ENCODE measurements at places on chromosomes 7 and 10.
A peak's percentile ranks its signal among the peaks of the same experiment; 100 is the strongest.

DNA sequence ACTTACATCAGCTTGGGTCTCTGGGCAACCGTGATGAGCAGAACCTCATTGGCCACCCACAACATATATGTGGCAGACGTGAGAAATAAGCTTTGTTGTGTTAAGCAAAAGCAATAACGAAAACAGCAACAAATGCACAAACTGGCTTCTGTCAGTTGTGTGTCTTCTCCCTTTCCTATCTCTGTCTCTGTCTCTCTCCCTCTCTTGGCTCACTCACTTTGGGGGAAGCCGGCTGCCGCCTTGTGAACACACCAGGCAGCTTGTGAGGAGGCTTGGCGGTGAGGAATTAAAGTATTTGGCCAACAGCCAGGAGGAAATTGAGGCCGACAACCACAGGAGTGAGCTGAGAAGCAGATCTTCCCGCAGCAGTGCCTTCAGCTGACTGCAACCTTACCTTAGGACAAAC lies 21.9 kb upstream of the CDCA7L start:
- no peaks in the 10 kb centered on the region for H3K36me3 ChIP-seq
- no peak overlapping the region for H3K27ac ChIP-seq
- H3K4me3 ChIP-seq: peak overlapping the region; percentile 54
- no peak for DNase-seq

GRCh38 chr10:3067859-3068179 lies 471 bp downstream of the PFKP start:
- H3K27ac ChIP-seq: no peak overlapping the region
- H3K4me1 ChIP-seq: peaks cover 10% of the 10 kb centered on the region
- DNase-seq: no peak

- H3K27me3 ChIP-seq: no peaks in the 10 kb centered on the region
- no peak for DNase-seq
- peaks cover 3% of the 10 kb centered on the region for H3K4me1 ChIP-seq
- no peak overlapping the region for H3K27ac ChIP-seq
- no peaks in the 10 kb centered on the region for H3K36me3 ChIP-seq
These were observed 43.8 kb downstream of the ADAMTS14 start for GRCh38 chr10:70715853-70716795.

GRCh38 chr7:128934361-128935341 lies 3.1 kb upstream of the IRF5 start:
- H3K4me3 ChIP-seq: peak overlapping the region; percentile 77
- H3K27ac ChIP-seq: peak overlapping the region; percentile 90
- peaks cover 32% of the 10 kb centered on the region for H3K4me1 ChIP-seq

- peaks cover 8% of the 10 kb centered on the region for H3K36me3 ChIP-seq
- H3K4me3 ChIP-seq: no peak overlapping the region
- peaks cover 9% of the 10 kb centered on the region for H3K4me1 ChIP-seq
- H3K27ac ChIP-seq: no peak overlapping the region
- H3K27me3 ChIP-seq: no peaks in the 10 kb centered on the region
These were observed 45.2 kb downstream of the EXOC4 start for GRCh38 chr7:133298080-133298479.

- H3K4me1 ChIP-seq: peaks cover 7% of the 10 kb centered on the region
- no peaks in the 10 kb centered on the region for H3K27me3 ChIP-seq
- no peak for DNase-seq
- peaks cover 8% of the 10 kb centered on the region for H3K36me3 ChIP-seq
- H3K4me3 ChIP-seq: no peak overlapping the region
- peak overlapping the region; percentile 38 for H3K27ac ChIP-seq
These were observed 189.6 kb downstream of the DNAJC1 start for GRCh38 chr10:21813946-21814345.

DNA sequence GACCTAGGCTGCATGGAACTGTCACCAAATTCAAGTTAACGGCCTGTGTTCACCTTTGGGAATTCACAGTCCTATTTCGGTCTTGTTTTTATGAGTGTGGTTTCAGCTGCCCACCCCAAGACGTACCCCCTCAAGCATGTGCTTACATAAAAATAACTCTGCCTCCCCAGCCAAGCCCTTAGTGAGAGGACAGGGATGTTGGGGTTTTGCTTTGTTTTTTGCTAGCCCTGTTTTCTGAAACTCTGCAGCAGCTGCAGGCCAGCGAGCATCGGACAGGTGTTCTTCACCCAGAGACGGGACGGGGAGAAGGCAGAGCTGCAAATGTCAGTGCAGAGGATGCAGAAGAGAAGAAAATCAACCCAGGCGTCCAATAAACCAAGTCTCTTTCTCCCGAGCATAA lies 13.5 kb downstream of the CHST15 start:
- peaks cover 49% of the 10 kb centered on the region for H3K4me1 ChIP-seq
- H3K36me3 ChIP-seq: peaks cover 12% of the 10 kb centered on the region
- H3K27me3 ChIP-seq: no peaks in the 10 kb centered on the region
- peak overlapping the region; percentile 31 for H3K27ac ChIP-seq
- DNase-seq: no peak
- H3K4me3 ChIP-seq: peak overlapping the region; percentile 25

DNA sequence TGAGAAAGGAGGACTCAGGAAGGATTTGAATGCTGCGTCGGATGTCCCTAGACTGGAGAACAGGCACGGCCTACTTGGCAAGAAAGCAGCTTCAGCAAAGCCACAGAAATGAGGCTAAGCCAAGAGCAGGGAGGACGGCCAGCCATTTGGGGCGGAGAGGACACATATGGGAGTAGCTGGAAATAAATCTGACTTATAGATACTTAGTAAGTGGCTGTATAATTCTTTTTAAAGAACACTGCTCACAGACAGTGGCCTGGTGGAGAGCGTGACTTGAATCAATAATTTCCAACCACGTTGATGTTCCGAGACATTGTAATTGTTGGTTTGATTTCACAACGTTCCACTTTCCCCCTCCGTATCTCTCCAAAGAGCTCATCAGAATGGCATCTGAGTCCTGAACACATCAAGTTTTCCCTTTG lies 67.7 kb upstream of the JCAD start:
- no peak for DNase-seq
- H3K4me1 ChIP-seq: no peaks in the 10 kb centered on the region
- H3K4me3 ChIP-seq: no peak overlapping the region
- H3K27me3 ChIP-seq: peaks cover 3% of the 10 kb centered on the region
- no peak overlapping the region for H3K27ac ChIP-seq
